ENCODE measurements at places on chromosomes 2 and 18.

- DNase-seq, result no peak
Measured at GRCh38 chr2:55099878-55100820, 49.9 kb upstream of the RTN4 start.

DNA sequence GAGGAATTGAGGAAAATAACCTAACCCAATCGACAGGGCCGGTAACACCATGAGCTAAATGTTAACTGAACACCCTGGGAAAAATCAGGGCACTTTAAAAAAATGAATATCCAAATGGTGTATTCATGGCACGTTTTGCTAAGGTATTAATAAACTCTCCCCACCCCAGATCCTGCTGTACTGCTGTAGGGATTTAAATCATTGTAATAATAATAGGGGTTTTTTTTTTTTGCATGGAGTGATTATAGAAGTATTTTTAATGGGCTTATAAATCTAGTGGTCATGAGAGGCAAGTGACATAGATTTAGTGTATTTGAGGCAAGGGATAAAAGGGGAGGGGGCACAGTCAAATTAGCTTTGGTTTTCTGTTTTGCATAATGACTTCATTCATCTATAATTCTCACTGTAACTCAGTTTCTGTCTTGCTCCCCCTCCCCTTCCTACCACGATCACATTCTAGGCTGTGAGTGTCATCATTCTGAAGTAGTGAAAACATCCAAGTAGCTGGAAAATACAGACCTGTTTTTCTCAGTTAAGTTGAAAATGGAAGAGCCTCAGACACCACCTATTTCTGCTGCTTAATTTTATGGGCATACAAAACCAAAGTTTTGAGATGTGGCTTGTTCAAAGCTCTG lies 18.2 kb upstream of the MGAT5 start:
- no peak for DNase-seq

GRCh38 chr2:28011322-28011737 lies 120.8 kb downstream of the BABAM2 start:
- DNase-seq, result no peak

- DNase-seq, result peak; percentile 62
Measured at GRCh38 chr2:165681841-165682240, 112.2 kb downstream of the GALNT3 start.

DNA sequence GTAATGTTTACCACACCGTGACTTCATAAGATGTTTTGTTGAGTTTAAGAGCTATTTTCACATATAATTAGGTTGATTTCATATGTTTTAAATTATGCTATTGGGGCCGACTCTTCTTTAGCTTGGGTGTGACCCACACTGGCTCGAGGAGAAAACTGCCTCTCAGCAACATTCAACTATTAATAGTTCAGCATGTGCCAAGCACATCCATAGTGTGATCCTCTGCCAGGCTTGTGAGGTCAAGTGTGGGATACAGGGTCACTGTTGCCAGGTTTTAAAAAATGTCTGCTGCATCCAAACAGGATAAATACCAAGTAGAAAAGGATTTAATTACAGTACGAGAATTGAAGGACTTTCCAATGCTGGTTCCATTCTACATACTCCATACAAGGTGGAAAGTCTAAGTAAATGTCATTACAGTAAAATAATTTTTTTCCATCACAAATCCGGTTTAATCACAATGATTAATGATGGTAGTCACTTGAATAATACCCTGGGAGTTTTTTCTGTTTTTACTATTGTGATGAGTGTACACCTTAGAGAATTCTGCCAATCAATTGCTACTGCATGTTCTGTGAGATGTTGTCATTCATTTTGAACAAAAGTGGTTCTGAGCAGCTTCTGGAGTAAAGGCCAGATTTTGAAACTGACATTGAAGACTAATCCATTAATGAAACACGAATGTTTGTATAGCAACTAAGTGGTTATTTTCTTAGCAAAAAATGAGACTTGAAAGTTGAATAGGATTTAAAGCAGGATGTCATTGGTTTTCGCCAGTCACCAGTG lies 84.5 kb downstream of the ABI2 start:
- DNase-seq, result no peak

- peak; percentile 92 for DNase-seq
Measured at GRCh38 chr2:110105608-110106467, 9.8 kb downstream of the MALL start.

- DNase-seq, result no peak
Measured at GRCh38 chr18:78721981-78722380, 257.6 kb upstream of the SALL3 start.

DNA sequence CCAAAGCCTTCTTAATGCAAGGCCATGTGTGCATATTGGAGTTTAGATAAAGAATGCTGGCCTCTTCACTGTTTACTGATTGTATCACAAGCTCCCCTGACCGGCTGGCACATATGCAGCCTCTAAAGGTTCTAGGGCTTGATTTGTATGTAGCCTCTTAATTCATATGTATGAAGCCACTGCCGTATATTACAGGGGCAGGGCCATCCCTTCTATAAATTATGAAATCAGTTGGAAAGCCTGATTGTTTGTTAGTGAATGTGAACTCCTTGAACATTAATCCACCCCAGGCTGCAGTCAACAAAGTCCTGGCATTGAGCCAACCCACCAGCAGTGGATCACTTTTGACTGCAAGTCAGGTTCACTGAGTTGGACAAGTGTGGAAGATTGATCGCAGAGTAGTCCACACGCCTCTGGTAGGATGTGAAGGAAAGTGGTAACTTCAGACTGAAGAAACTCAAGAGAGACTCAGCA lies 61.6 kb upstream of the PARD3B start:
- DNase-seq, result peak; percentile 74

DNA sequence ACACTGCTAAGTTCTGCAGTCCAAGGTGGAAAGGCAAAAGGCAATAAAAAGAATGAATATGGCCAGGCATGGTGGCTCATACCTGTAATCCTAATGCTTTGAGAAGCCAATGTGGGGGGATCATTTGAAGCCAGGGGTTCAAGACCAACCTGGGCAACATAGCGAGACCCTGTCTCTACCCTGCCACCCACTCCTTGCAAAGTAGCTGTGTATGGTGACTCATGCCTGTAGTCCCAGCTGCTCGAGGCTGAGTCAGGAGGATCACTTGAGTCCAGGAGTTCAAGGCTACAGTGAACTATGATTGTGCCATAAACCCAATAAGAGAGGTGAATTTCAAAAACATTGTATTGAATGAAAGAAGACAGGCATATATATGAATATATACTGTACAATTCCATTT lies 2.4 kb downstream of the MYL12B start:
- DNase-seq, result peak; percentile 34

- DNase-seq, result peak; percentile 14
Measured at GRCh38 chr2:231929961-231930592, 3.9 kb upstream of the NPPC start.

DNA sequence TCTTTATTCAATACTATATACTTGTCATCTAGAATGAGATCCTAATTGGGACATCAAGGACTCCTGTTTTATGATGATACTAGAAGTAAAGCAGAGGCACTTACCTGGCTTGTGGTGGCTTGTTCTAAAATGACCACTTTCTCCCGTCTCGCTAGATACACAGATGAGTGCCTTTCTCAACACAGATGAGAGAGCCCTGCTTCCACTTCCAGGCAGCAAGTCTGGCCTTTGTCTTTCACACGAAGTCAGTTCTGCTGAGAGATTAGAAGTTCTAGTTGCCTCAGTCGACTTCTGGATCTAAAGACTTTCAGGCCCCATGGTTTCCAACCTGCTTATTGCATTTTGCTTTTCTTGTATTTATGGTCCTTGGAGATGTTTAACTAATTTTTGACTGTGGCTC lies 70.3 kb downstream of the PPP1R1C start:
- no peak for DNase-seq

DNA sequence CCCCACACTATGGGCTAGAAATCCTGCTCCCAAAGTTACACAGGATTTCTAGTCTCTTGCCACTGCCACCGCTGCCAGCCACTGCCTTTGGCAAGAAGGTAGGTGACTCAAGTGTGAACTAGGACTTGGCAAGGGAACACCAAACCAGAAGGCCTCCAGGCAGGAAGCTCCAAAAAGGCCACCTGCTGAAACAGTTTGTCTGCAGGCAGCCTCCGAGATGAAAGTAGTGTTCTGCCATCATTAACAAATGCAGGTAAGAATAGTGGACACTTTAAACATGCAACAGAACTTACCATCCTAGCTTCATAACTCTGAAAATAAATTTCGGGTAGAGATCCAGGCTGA lies 3.9 kb downstream of the ANKRD44 start:
- DNase-seq, result no peak

- no peak for DNase-seq
Measured at GRCh38 chr2:174051741-174052583, 86.8 kb upstream of the SP3 start.

DNA sequence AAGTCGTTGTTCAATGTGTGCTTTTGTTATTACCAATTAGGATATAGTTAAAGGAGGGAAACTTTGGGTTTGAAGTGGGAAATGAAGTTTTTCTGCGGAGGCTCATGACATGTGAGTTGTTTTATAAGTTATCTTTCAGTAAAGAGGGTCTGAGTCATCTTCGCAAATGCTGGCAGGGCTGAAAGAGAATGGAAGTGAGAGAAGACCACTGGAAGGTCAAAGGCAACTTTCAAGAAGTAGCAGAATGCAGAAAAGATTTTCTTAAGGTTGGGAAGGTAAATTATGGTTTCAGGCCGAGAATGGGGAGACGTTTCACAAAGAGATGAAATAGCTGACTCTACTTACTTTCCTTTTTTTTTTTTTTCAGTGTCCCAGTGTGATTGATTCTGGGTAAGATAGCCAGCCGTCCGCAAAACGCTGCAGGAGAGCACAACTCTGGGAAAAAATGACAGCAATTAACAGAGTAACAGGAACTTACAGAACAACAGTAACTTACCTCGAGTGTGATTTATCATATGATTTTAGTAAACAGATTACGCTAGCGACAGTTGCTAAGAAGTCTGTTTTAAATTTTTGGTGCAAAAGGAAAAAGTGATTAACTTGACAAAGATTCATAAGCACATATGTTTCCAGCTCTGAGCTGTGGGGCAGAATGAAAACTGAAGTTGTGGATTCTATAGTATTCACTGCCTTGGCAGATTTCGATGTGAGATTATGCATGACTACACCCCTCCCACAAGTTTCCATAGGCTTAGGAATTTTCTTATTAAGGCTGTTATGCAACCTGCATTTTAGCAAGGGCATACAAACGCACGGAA lies 46.8 kb upstream of the ACTR3 start:
- DNase-seq, result no peak

GRCh38 chr18:60506190-60506589 lies 133.6 kb upstream of the MC4R start:
- no peak for DNase-seq

GRCh38 chr18:39053571-39053970 lies 1488.0 kb upstream of the CELF4 start:
- DNase-seq, result peak; percentile 24

DNA sequence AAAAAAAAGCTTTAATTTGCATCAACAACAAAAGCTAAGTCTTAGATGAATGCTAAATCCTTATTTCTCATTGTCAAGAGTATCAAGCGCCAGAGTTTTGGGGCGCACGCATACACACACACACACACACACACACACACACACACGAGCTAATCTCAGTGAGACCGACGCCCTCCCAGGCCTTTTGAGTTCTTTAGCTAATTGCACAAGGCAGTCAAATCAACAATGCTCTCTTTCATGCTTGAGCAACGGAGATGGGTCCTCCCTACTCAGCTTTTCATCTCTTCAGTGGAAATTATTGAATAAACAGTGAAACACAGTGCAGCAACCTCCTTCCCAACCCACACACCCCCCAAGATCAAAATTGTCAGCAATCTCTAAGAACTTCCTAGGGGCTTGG lies 19.2 kb downstream of the GKN1 start:
- DNase-seq, result no peak

- no peak for DNase-seq
Measured at GRCh38 chr2:164178835-164179465, 442.3 kb downstream of the GRB14 start.

GRCh38 chr2:79447463-79447862 lies 65.4 kb upstream of the CTNNA2 start:
- no peak for DNase-seq

DNA sequence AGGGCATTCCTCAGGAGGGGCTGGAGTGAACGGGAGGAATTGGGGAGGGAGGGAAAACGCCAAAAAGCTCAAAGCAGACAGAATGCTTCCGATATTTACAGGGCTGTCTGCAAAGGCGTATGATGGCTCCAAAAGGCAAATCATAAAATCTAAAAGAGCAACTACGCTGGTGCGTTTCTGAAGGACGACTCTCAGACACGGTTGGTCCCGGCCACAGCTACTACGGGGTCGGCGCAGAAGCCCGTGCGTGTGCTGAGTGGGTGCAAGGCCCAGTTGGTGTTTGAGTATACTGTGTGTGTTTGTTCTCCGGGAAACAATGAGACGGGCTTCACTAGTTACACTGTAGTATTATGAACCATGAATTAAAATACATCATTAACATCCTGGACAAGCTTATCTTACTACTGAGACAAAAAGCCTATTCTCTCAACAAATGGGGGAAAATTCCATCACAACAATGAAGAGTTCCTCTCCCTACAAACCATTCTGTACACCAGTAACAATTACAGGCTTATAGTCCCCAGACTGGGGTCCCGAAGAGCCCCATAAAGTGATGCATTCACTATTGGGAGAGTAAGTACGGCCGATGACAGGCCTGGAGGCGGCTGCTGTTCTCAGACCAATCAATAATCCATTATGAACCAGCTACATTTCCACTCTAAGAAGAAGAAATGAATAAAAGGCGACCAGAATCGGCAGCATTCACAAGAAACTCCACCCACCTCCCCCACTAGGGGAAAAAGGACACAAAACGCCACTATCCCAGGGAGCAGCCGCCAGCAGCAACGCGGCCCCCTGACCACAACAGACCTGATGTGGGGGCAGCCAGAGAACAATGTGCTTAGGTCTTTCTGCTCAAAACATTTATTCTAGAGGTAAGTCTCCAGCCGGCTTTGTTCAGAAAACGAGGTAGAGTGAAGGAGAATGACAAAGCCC lies 43.4 kb downstream of the ZNF516 start:
- peak; percentile 27 for DNase-seq

DNA sequence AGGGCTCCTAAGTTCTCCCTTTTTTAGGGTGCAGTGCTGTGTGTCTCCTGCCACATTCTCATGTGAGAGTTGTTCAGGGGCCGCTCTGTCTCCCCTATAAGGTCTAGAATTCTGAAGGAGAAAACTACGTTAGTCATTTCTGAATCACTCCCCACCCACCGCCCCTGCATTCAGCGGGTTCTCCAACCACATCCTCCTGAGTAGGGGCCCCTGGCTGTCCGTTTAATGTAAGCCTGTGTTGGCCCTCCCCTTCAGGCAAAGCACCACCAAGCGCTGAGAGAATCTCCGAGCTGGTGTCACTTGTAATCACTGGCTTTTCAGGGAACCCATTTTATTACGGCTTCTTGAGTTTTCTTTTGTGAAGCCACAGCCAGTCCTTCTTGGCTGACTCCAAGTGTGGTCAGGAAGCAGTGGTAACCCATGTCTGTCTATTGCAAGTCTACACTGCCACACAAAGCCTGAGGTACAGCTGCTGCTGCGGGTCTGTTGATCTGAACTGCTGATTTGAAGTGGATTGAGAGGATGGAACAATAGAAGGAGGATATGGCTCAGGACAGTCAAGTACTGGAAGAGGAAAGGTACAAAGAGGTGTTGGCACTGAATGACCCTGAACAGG lies 16.9 kb downstream of the LCT start:
- DNase-seq, result peak; percentile 51
